ENCODE measurements at places on chromosomes 1 and 21.

DNA sequence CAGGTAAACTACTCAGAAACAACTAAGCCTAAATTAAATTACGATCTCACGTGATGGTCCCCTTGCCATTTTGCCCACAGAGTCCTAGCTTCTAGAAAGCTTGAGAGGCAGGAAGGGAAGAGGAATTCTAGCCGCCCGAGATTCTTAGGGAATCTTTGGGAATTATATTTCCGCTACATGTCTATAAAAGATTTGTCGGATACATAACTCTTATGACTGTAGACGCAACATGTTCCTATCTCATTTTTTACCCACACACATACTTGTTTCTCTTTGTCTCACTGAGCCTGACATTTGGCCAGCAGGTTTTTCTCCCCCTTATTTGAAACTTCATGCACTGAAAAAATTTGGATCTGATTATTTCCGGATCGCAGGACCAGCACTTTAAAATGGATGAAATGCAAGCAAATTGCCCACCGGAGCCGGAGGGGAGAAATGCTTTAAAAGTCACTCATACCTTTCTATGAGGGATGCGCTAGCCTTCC is 5.5 kb downstream of the GLIS1 start:
- no peak for DNase-seq

DNA sequence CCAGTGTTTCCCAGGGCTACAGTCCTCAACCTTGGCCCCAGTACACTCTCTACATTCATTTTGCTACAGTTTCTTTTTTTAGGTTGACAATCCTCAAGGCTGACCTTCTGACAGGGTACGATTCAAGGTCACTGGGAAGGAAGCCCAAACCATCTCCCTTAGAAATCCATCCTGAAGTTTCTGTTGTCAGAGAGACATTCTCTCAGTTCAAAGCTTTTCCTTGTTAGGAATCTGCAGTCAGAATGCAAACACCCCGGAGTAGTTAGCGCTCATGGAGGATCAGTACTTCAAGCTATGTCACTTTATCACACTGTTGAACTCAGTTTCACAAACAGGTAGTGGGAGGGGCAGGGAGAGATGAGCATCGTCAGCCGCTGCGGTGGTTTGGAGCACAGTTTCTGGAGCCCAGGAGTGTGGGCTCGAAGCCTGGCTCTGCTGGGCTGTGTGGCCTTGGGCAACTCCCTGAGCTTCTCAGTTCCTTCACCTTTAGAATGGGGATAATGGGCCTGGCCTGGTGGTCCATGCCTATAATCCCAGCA is 4.2 kb downstream of the SLC2A5 start:
- no peak for DNase-seq

DNA sequence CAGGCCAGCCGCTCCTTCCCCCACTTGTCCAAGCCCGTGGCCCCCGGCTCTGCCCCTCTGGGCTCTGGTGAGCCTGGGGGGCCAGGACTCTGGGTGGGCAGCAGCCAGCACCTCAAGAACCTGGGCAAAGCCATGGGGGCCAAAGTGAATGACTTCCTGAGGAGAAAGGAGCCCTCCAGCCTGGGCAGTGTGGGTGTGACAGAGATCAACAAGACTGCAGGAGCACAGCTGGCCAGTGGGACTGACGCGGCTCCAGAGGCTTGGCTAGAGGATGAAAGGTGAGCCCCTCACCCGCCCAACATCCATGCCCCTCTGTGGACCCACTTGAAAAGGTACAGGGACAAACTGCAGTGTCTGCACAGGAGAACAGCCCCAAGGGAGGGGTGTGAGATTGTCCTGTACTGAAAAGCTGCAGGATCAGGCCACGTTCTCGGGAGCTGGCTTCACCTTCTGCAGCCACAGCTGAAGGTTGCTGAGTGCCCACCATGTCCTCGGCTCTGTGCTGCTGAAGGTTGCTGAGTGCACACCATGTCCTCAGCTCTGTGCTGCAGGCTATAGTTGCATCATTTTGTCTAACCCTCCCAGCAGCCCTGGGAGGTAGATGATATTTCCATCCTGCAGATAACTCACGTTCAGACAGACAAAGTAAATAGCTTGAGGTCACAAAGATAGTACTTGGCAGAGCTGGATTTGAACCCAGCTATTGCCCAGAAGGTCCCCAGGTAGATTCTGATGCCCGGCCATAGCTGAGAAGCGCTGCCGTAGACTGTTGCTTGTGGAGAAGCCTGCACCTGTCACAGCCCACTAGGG is 618 bp downstream of the C1orf226 start:
- DNase-seq = no peak

- no peak for DNase-seq
Measured at GRCh38 chr1:207181847-207182246, 77.8 kb downstream of the C4BPA start.

GRCh38 chr1:214004795-214005194 is 17.0 kb downstream of the PROX1 start:
- no peak for DNase-seq

All from kidney capillary endothelial cell (primary cell).